ENCODE measurements at places on chromosomes 12 and 14.

DNA sequence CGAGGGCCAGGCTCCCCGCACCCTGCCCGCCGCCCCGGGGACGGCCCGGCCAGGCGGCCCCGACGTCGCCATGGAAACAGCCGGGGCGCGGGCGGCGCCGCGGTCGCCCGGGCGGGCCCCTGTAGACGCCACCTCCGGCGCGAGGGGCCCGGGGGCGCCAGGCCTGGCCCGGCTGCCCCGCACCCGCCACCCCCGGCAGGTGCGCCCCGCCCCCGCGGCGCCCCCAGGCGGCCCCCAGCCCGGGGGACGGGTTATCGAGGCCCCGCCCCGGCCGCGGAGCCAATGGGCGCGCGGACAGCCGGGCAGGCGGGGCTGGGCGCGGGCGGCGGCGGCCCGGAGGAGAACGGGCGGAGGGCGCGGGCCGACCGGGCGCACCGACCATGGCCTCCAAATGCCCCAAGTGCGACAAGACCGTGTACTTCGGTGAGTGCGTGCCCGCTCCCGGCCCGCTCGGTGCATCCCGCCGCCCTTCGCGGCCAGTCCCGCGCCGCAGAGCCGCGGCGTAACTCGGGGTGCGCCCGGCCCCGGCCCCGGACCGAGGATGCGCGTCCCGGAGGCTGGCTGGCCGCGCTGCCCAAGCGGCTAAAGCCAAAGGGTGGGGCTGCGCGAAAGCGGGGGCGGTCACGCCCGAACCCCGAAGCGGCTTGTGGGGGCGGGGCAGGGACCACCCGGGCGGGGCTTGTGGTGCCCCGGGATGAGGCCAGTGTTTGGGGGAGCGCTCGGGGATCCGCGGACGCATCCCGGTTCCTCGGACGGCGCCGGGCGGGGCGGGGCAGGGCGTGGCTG is at the start of gene CRIP2:
Gene CRIP2, plus strand, starts transcription at position 339 of the 786 bp plus-strand sequence. Its CDS starts 42 bp downstream, at position 381.
- no peak for DNase-seq

DNA sequence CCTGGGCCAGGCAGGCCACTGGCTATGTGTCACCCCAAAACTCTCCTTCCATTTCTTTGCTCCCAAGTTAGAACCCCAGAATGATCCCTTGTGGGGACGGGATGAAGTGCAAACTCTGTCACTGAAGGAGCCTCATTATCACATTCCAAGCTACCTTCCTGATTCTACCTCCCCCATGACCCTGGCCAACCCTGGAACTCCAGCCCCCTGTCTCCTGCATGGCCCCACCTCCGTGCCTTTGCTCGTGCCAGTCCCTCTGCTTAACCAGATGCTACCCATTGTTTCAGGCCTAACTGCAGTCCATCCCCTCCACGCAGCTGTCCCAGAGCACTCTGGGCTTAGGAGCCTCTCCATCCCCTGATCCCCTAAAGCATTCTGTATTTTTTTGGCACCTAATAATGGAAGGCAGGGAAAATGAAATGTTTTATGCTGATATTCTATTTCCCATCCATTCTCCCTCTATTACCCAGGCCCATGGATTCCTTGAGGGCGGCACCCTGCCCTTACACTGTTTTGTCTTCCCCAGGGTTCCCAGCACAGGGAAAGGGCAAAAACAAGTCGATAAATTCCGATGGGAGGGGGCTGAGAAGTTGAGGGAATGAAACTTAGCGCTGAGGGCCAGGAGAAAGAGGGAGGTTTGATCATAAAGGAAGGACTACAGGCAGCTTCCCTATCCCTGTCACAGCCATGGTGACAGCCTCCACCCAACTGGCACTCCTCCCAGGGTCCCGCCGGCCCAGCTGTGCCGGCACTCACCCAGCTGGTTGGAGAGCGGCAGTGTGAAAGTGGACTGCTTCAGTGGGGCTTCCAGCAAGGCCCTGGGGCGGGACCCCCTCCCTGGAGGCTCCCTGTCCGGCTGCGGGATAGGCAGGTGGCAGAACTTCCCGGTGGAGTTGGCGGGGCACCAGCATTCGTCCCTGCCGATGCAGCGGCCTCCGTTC is 58.1 kb downstream of the ISCA2 start:
- DNase-seq: no peak

DNA sequence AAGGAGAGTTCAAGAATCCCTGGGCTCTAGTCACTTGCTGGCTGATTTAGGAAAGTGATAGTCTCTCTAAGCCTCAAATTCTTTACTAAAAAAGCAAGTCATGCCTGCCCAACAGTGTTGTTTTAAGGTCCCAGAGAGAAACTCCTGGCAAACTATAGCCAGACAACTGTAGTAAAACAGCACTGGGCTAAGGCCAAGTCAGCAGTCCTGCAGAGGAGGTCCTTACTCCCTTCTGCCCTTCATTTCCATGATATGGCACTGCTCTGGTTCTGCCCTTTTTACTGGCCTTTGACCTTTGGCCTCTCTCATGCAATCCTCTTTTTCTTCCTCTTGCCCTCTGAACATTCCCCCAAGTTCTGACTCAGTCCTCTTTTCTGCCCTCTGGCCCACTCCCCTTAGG is 74.9 kb downstream of the VWF start:
- no peak for DNase-seq

DNA sequence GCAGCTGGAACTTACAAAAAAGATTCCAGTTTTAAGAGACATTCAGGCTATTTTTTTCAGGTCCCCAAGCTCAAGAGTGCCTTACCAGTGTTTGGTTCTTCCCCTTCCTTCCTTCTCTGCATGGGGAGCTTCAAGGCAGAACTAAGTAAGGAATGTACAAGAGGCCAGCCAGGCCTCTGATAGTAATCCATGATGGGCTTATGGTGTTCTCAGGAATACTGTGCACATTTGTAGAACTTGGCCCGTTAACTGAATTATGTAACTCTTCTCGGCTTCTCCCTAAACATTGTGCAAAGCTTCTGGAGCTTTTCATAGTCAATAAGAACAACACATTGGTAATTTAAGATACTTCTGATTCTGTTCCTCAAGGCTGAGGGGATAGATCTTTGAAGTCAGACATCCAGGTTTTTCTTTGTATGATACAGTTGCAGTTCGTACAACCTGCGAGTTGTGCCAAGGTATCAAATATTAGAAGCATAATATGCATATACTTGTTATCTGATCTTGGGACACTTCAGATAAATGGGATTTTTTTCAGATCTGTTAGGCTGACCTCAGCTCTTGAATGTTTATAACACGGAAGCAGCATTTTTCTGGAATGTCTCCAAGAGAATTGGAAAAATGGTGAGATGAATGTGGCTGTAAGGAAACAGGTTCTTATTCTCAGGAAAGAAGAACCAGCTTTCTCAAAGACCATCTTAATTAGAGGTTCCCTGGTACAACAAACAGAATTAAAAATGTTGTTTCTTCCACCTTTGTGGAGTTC is 148.6 kb downstream of the ANO4 start:
- no peak for DNase-seq

DNA sequence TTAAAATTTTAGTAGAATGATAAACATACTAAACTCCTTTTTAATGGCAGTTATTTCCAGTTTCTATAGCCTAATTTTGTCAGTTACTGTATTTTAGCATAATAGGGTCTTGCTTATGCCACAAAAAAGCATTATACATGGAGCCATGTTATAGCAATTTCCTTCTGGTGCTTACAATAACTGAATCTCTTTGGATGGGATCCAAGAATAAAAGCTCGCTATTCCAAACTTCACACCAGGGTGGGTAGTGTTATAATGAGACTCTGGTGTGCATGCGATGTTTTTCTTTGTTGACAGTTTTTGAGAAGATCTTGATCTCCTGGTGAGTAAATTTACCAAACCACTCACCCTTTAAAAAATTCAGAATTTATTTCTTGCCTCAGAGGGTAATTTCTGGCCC is 90.4 kb upstream of the CCDC91 start:
- DNase-seq: no peak

GRCh38 chr12:24079083-24079482 is 129.6 kb upstream of the SOX5 start:
- no peak for DNase-seq

GRCh38 chr14:73460691-73461127 is 2.4 kb upstream of the NUMB start:
- no peak for DNase-seq

DNA sequence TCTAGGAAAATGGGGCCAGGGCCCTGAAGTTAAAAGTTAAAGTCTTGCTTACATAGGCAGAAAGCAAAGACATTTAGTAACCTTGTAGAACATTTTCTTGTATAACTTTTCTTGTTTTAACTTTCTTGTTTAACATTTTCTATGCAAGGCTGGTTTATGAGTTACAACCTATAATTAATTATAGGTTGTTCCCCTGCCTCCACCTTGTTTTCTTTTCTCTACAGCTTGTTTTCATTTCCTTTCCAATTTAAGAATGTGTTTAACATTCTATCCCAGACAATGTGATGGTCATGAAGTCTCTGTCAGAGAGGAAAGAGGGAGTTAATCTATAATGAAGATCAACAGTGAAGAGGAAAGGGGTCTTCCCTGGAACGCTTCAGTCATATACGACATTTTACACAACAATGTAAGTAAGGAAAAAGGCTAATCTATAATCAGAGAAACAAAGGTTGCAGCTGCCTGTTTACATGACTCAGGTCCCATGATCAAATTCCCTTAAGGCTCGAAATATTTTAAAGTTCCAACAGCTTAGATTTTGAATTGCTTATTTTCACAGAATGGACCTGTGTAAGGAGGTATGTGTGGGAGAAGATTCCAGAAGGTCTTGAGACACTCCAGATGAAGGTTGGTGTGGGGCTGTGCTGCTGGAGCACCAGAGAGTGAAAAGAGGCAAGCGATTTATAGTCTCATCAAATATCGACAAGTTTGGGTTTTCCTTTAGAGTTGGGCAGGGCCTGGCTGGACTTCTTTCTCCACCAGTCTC is 34.2 kb upstream of the TCL1B start:
- DNase-seq: no peak

DNA sequence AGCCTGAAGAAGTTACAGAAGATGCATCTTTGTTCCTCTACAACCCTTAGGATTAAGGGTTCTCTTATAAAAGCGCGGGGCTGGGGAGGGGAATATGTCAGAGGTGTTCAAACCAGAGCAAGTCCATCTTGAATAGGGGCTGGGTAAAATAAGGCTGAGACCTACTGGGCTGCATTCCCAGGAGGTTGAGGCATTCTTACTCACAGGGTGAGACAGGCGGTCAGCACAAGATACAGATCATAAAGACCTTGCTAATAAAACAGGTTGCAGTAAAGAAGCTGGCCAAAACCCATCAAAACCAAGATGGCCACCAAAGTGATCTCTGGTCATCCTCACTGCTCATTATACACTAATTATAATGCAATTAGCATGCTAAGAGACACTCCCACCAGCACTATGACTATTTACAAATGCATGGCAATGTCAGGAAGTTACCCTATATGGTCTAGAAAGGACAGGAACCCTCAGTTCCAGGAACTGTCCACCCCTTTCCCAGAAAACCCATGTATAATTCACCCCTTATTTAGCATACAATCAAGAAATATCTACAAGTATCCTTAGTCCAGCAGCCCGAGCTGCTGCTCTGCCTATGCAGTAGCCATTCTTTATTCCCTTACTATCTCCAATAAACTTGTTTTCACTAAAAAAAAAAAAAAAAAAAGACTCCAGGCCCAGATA is 108.1 kb upstream of the FOXN3 start:
- no peak for DNase-seq

DNA sequence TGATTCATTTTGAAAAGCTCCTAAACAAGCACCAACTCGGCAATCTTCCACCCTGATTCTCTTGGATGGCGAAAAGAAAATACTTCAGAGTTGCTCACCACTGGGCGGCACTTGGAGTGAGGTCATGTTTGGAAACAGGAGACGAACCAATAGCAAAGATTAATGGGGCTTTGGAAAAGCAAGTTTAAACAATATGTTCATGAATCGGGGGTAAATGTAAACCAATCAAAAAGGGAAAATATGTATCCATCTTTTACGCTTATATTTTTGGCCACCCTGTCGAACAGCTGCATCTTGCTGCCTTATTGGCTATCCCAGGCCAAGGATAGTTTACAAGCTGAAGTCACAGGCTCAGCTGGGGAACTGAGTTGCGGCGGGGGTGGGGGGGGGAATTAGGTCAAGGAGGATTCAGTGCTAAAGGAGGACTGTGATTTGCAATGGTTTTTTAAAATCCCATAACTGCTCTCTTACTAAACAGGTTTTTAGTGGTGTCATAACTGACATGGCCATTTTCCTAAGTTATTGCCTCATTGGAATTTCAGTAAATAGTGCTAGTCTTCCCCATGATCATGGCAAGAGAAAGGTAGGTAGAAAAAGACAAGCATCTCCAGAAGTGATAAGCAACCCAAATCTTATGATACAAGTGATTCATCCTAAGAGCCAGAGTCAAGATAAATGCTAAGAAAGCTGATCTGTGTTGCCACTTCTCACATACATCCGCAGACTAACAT is 210.6 kb downstream of the PHLDA1 start:
- no peak for DNase-seq

- no peak for DNase-seq
These were observed 13.9 kb downstream of the ACTR6 start for GRCh38 chr12:100214518-100214917.
